ENCODE measurements at places on chromosomes 7 and 10.

GRCh38 chr7:142583446-142583845 is 165.8 kb upstream of the PRSS1 start:
- DNase-seq: no peak

GRCh38 chr7:134910968-134911367 is 75.3 kb upstream of the AGBL3 start:
- no peak for DNase-seq

DNA sequence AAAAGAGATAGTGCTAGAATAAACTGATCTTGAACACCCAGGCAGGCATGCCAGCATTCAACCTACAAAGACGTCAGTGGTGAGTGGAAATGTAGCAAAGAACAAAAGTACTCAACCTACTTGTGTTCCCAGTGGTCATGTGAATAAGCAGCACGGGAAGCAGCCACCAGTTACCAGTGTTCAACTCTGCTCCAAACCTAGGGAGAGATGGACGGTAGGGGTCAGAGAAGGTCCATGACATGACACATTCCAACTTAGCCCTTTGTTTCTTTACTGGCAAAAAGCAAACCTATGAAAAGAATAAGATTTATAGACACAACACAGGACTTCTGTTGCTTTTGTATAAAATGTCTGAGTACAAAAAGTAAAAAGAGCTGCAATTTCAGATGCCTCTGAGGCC is 511.4 kb downstream of the XPNPEP1 start:
- DNase-seq: no peak

DNA sequence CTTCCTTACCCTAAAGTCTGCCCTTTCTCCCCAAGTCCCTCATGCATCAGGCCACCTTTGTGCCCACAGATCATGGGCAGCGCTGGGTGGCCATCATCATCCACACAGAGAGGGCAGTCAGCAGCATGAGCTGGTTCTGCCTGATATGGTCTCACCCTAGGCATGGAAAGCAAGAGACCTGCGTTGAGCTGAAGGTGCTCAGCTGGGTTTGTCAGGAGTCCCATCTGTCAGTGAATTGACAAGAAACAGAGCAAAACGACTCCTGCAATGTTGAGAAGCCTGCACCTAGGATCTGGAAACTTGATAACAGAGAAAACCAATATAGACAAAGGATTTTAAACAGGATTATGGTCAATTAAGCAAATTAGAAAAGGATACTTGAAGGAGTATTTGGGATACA is 242.7 kb upstream of the PRSS1 start:
- DNase-seq: no peak

- DNase-seq: no peak
Observed at GRCh38 chr10:127947211-127947610, 40.3 kb downstream of the PTPRE start.
